ENCODE measurements at places on chromosomes 6 and 20. TPM values are rescaled to one million over a fixed set of nuclear protein-coding genes. Genes with fewer than 3 reads are reported as not detected.

Gene RBBP8NL
- total RNA-seq, result 4.9 TPM

Gene LY86
- 7.0 TPM for total RNA-seq

Gene NKX2-4
- total RNA-seq, result not detected

Gene SYNJ2
- 19.9 TPM for total RNA-seq

Gene FAM83B
- total RNA-seq, result 4.0 TPM

GRCh38 chr20:34312024-34312460 is 8.9 kb upstream of the AHCY start:
- H3K36me3 ChIP-seq, result no peaks in the 10 kb centered on the region
- peak overlapping the region; percentile 15 for H3K4me3 ChIP-seq
- no peak overlapping the region for H3K27ac ChIP-seq
- H3K27me3 ChIP-seq, result no peaks in the 10 kb centered on the region
- H3K4me1 ChIP-seq, result peaks cover 6% of the 10 kb centered on the region

GRCh38 chr6:51529240-51529639 is 558.2 kb downstream of the PKHD1 start:
- H3K4me1 ChIP-seq, result no peaks in the 10 kb centered on the region
- H3K36me3 ChIP-seq, result no peaks in the 10 kb centered on the region
- H3K4me3 ChIP-seq, result no peak overlapping the region
- DNase-seq, result no peak

GRCh38 chr20:17572034-17572638 is 2.3 kb downstream of the DSTN start:
- peak overlapping the region; percentile 96 for H3K27ac ChIP-seq
- no peaks in the 10 kb centered on the region for H3K36me3 ChIP-seq
- peak overlapping the region; percentile 100 for H3K4me3 ChIP-seq
- H3K4me1 ChIP-seq, result peaks cover 6% of the 10 kb centered on the region
- no peak for DNase-seq
- no peaks in the 10 kb centered on the region for H3K27me3 ChIP-seq

DNA sequence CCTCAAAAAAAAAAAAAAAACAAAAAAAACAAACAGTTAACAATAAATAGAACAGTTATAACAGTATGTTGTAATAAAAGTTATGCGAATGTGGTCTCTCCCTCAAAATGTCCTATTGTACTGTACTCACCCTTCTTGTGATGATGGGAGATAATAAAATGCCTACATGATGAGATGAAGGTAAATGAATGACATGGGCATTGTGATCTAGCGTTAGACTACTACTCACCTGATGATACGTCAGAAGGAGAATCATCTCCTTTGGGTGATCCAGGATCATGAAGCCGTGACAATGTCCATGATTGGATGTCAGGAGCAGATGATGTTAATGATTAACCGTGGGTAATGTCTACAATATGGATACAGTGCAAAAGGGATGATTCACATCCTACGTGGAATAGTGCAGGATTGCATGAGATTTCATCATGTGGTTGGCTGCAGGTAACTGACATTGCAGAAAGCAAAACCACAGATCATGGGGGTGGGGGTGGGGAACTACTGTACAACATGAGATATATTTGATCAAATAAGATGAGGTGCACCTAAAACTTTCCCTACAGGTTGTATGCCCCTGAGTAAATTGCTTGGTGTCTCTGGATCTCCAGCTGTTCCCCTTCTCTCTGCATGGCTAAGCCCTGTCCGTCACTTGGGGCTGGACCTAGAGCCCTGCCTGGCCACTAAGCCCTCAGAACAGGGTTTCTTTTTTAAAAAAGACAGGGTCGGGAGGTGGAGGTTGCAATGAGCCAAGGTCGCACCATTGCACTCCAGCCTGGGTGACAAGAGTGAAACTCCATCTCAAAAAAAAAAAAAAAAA is 6.2 kb upstream of the RBCK1 start:
- H3K4me1 ChIP-seq, result no peaks in the 10 kb centered on the region
- H3K4me3 ChIP-seq, result no peak overlapping the region
- no peak overlapping the region for H3K27ac ChIP-seq
- H3K36me3 ChIP-seq, result no peaks in the 10 kb centered on the region

DNA sequence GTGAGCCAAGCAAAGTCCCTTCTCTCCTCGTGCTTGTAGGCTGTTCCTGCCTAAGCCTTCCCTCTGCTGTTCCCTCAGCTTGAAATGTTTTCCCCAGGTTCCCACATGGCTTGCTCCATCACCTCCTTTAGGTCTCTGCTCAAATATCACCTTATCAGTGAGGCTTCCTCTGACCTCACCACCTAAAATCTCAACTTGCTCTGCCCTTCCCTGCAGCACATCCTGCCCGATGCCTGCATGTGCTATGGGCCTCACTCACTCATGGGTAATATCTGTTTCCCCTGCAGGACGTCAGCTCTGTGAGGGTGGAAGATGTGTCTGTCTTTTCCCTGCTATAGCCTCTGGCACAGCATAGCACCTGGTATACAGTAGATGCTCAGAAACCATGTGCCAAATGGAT is 29.9 kb upstream of the FKBP1A start:
- no peaks in the 10 kb centered on the region for H3K36me3 ChIP-seq
- H3K27me3 ChIP-seq, result no peaks in the 10 kb centered on the region
- no peak overlapping the region for H3K4me3 ChIP-seq
- no peak overlapping the region for H3K27ac ChIP-seq

DNA sequence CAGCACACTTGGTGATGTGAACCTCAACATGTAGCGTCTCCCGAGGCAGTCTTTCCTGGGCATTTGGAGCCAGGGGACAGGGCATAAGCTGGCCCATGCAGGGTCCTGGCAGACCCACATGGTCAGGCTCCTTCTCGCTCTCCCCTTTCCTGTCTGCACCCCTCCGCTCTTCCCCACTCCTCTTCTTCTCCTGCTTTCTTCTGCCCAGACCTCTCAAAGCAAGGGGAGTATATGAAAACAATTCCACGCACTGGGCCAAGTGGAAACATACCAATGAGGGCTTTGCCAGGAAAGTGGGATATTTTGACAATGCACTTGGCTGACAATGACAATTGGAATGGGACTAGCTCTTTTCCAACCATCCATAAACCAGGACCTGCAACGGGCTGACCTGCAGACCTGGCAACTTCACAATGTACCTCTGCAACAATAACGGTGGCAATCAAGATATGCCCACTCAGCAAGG is 58.9 kb upstream of the TRAF3IP2 start:
- no peak overlapping the region for H3K4me3 ChIP-seq
- peaks cover 19% of the 10 kb centered on the region for H3K4me1 ChIP-seq
- no peaks in the 10 kb centered on the region for H3K36me3 ChIP-seq
- DNase-seq, result no peak
